ENCODE measurements at places on chromosomes 7 and 10.
A peak's percentile ranks its signal among the peaks of the same experiment; 100 is the strongest.

GRCh38 chr7:143147070-143147469 lies 15.2 kb downstream of the PIP start:
- no peak for DNase-seq

DNA sequence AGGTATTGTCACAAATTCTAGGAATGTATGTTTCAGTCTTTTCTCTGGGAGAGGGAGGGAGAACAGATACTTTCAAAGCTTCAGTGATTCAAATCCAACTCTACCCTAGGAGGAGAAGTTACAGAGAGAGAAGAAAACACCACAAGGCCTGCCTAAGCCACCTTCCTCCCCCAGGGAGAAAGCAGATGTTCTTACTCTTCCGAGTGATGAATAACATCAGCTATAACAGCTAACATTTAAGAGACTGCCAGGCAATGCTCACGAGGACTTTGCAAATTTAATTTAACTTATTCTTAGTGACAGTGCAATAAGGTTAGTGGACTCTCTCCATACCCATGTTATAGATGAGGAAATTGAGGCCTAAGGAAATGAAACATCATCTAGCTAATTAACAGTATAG lies 36.8 kb downstream of the TAS2R41 start:
- DNase-seq, result no peak

DNA sequence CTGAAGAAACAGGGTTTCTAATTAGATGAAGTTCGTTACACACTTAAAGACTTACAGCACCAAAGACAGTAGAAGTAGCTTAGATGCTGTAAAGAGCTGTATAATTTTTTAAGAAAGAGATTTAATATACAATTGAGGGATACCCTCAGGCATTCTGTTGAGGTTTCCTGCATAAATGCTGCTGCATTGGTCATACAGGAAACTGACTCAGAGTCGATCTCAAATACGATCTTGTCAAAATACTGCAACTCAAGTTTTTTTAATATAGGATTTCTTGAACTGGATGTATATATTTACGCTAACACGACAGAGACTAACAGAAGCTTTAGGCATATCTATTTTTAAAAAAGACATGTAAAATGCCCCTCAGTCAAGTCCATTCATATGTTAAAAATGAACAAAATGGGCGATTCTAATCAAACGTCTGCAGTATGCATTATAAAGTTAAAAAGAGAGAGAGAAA lies 2.4 kb upstream of the ARID5B start:
- peak; percentile 100 for DNase-seq

- DNase-seq, result no peak
These were observed 58.1 kb upstream of the TES start for GRCh38 chr7:116152276-116152675.

GRCh38 chr7:98945852-98946251 lies 67.5 kb downstream of the TRRAP start:
- no peak for DNase-seq

- no peak for DNase-seq
These were observed 45.6 kb downstream of the MINDY4 start for GRCh38 chr7:30816645-30817370.

- DNase-seq, result no peak
These were observed 5.9 kb downstream of the STAM start for GRCh38 chr10:17649836-17650235.
